ENCODE measurements at places on chromosomes 16 and 17.

GRCh38 chr16:72508191-72508590 is 336.2 kb upstream of the PMFBP1 start:
- no peak for DNase-seq

DNA sequence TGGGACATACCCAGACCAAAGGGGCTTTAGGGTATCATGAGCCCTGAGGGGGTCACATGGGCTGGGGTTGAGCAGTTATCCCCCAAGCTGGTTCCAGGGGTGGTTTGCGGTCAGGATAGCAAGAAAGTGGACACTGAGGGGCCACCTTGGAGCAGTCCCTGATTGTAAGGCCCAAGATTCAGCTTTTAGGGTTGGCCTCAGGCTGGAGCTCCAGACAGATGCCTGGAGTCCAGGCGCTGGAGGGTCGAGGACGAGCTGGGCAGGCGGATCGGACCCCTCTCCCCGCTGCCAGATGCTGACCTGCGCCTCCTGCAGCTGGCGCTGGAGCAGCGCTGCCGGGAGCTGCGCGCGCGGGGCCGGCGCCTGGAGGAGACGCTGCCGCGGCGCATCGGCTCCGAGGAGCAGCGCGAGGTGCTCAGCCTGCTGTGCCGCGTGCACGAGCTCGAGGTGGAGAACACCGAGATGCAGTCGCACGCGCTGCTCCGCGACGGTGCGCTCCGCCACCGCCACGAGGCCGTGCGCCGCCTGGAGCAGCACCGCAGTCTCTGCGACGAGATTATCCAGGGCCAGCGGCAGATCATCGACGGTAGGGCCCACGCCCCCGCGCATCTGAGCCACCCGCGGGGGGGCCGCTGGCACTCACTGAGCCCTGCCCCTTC is 10.0 kb downstream of the BTBD17 start:
- no peak for DNase-seq

- DNase-seq, result no peak
These were observed 25.3 kb downstream of the CMIP start for GRCh38 chr16:81469710-81470535.

DNA sequence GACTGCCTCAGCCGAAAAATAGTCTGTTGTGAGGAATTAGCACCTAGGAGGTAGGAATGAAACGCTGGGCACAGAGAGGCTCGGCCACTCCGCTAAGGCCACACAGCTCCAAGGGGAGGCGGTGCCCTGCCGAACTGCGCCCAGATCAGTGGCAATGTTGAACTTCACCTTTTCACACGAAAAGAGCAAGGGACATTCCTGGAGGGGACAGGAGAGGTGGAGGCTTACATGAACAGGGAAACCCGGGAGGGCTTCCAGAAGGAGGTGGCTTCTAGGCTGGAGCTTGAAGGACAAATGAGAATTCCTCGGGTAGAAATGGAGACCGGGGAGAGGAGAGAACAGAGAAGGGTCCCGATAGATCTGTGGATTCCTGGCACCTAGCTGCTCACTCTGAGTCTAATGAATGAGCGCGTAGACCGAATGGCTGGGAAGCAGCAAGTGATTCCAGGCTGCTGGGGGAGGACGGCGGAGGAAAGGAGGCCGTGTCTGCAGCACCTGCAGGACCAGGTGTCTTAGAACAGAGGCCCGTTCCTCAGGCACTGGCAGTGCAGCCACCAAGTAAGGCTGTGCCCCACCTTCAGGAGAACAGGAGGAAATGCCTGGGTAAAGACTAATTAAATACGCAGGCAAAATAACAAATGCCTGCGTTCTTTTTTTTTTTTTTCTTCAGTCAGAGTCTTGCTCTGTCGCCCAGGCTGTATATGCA is 722 bp upstream of the SLC38A10 start:
- no peak for DNase-seq

GRCh38 chr16:49619811-49620157 is 236.1 kb downstream of the ZNF423 start:
- no peak for DNase-seq

GRCh38 chr17:3447625-3448024 is 14.0 kb upstream of the OR1E2 start:
- no peak for DNase-seq

DNA sequence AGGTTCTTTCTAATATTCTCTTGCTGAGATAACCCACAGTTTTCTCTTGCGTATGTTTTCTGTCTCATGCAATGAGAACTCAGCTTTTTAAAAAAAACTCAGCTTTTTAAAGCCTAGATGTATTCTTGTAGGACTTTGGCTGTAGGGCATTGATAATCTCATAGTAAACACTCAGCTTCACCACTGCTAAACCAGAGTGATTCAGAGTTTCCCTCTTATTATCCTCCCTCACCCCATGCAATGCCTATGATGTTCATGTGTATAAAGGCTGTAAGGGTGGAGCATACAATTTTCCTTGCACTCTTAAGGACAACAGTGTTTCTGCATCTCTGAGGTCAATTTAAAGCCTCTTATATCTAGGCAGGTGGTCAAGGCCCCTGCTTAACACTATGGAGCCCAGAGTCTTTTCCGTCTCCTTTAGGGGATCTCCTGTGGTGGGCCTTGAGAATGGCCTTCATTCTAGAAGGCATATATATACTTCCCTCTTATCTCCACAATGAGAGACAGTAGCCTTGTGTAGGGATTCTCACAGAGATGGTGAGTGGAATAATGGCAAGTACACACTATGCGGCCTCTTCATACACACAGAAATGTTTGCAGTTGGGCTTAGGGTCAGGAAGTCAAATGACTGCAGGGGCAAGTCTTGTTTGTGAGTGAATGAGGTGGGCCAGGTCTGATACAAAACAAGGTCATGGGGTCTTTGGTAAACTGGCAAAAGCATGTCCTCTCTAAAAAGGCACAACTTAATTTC is 279.6 kb downstream of the HS3ST3A1 start:
- DNase-seq, result no peak

DNA sequence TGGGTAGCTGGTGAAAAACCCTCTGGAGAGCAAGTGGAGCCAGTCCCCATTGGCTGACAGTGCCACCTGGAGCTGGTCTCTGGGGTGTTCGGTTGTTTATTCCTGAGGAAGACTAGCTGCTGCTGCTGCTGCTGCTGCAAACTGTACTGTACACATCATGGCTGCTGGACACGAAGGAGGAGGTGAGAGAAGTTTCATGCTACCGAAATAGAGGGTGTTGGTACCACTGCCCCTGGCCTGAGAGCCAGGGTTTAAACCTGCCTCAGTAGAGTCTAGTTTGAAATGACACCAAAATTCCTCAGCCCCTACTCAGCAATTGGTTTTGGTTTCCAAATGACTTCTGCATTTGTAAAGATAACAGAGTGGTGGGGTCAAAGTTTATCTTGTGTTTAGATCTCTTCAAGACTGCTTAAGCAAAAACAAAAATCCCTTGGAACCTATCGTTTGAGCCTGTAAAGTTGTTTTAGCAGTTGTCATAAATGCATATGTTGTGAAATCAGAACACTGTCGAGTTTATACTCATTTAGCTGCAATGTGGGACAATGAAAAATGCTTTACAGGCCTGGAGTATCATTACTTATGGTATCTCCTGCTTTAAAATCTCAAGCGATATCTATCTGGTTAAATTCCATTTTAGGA is 40.8 kb downstream of the CYB5B start:
- DNase-seq, result no peak

DNA sequence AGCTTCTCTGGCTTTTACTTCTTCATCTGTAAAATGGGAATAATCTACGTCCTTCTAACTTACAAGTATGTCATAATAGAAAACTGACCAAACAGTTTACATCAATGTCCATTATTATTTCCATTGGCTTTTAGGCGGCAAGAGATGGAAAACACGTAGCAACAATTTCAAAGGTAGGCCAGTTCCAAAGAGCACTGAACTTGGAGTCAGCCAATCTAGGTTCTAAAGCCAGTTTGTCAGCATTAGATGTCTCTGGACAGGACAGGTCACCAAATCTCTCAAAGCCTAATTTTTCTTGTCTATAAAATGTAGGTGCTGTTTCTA is 17.6 kb downstream of the HLF start:
- no peak for DNase-seq

- DNase-seq, result no peak
These were observed 115.3 kb downstream of the SNX29 start for GRCh38 chr16:12091569-12092543.

DNA sequence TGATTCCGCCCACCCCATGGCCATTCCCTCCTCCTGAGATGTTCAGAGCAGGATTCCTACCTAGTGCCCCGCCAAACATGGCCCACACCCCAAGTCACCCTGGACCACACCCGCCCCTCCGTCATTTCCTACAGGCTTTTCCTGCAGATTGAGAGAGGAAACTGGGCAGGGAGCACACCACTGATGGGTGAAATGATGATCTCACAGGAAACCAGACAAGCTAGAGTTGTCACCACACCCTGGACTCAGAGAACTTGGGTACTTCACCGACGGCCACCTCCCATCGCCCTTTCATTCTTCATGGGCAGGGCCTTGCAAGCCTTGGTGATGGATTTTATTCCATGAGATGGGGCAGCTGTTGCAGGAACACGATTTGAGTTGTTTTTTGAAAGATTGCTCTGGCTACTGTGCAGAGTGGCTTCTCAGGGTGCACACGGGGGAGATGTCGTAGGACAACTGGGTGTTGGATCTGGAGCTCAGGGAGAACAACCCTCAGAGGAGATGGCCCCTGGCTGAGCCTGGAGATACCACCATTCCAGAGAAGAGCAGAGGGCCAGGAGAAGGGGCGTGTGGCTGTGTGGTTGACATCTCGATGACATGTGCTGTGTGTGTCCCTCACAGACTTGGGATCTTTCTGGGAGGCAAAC is 7.4 kb upstream of the B9D1 start:
- no peak for DNase-seq

GRCh38 chr16:20372701-20373100 is 20.2 kb upstream of the UMOD start:
- no peak for DNase-seq

- DNase-seq, result no peak
These were observed 46.5 kb upstream of the CLEC18A start for GRCh38 chr16:69904495-69905170.

DNA sequence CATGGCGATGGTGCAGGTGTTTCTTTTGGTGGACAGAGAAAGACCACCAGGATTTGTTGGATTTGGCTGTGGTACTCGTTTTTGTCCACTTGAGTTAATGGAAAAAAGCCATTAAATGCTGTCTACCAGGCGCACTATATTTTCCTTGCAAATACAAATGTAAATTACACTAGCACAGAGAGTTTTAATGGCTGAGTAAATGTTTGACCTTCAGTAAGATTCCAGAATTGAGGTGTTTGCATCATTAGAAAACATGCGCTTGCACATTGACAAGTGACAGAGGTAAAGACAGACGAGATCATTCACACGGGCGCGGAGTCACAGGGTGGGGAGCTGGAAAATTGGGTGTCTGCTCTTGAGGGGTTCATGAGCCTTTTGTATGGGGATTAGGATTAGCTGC is 53.5 kb upstream of the AKTIP start:
- DNase-seq, result no peak

GRCh38 chr16:68319185-68319908 is 8.5 kb downstream of the PRMT7 start:
- peak; percentile 32 for DNase-seq

GRCh38 chr16:66322174-66322573 is 44.3 kb upstream of the CDH5 start:
- no peak for DNase-seq

DNA sequence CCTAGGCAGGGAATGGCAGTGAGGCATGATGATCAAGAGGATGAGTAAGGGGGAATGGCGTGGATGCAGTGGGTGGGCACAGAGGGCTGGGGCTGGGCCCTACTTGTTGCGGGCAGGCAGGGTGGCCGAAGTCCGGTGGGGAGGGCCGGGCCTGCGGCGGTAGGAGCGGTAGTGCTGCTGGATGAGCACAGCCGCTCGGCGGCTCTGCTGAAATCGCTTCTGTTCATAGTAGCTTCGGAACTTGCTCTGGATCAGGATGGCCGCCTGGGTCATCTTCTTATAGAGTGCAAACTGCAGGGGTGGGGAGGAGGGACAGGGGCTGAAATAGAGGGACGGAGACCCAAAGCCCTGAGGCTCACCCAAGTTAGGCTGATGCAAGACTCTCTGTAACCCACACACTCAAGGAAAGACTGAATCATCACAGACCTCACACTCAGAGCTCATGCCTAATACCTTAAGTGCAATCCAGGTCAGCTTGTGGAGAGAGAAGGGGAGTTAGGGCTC is 1.5 kb upstream of the SPAG7 start:
- no peak for DNase-seq

DNA sequence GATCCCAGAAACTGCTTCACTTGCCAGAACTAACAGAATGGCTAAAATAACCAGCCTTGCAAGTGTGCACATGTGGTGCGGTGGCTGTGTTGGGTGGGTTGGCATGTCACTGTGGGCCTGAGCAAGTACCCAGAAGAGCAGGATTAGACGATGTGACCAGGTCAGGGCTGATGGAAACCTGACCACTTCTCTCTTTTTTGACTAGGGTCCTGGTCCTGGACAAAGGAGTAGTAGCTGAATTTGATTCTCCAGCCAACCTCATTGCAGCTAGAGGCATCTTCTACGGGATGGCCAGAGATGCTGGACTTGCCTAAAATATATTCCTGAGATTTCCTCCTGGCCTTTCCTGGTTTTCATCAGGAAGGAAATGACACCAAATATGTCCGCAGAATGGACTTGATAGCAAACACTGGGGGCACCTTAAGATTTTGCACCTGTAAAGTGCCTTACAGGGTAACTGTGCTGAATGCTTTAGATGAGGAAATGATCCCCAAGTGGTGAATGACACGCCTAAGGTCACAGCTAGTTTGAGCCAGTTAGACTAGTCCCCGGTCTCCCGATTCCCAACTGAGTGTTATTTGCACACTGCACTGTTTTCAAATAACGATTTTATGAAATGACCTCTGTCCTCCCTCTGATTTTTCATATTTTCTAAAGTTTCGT is 16.7 kb downstream of the ANKRD40 start:
- DNase-seq, result no peak

- no peak for DNase-seq
These were observed 456.9 kb downstream of the TOX3 start for GRCh38 chr16:52090080-52090479.

GRCh38 chr17:75366432-75366831 is 39.0 kb downstream of the GRB2 start:
- no peak for DNase-seq

DNA sequence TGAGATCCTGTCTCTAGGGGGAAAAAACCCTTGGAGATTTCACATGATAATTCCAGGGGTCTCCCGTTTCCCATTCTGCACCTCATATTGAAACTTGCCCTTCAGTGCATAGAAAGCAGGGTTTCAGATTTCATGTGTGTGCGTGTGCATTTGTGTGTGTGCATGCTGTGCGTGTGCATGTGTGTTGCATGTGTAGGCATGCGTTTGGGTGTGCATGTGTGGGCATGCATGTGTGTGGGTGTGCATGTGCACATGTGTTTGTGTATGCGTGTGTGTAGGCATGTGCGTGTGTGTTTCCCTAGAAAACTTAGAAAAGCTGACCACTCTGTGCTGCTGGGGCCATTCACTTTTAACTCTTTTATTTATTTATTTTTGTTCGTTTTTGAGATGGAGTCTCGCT is 40.0 kb downstream of the IL21R start:
- DNase-seq, result no peak

GRCh38 chr17:29608986-29609385 is 13.7 kb downstream of the CORO6 start:
- DNase-seq, result no peak

Data from stimulated activated CD4-positive, alpha-beta T cell treated with anti-CD3 and anti-CD28 coated beads, TNF-alpha, amount 100 ng/mL, for 24 hours (primary cell).